Brain pericyte (primary cell): ENCODE measurements at places on chromosomes 13 and 19.

DNA sequence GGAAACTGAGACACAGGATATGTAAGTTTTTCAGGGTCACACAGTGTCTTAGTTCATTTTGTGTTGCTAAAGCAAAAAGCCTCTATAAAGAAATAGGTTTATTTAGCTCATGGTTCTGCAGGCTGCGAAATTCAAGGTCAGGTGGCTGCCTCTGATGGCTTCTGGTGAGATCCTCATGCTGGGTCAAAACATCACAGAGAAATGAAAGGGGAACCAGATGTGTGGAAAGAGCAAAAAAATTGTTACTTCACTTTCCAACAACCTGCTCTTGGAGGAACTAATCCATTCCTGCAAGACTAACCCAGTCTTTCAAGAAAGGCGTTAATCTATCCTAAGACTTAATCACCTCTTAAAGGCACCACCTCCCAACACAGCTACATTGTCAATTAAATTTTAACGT, 64.2 kb upstream of the UBL3 start:
- no peak for DNase-seq

DNA sequence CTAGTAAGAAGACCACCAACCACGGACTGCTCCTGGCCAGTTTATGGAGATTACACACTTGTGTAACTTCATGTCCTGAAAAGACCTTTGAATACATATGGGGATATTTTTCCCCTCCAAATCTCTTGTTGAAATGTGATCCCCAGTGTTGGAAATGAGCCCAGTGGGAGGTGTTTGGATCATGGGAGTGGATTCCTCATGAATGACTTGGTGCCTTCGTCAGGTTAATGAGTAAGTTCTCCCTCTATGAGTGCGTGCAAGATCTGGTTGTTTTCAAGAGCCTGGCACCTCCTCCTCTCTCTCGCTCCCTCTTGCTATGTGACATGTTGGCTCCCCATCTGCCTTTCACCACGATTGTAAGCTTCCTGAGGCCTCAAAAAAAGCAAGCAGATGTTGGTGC, 769.0 kb upstream of the SLITRK1 start:
- no peak for DNase-seq

DNA sequence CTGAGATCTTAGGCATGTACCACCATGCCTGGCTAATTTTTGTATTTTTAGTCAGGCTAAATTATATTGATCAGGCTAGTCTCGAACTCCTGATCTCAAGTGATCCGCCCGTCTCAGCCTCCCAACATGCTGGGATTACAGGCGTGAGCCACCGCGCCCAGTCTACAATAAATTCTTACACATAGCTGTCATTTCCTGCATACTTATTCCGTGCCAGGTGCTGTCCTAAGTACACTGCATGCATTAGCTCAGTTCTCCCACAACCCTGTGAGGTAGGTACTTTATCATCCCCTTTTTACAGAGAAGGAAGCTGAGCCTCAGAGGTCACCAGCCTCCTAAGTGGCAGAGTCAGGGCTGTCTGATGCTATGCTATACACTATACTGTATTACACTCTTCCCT, 7.2 kb upstream of the RHPN2 start:
- DNase-seq, result no peak

DNA sequence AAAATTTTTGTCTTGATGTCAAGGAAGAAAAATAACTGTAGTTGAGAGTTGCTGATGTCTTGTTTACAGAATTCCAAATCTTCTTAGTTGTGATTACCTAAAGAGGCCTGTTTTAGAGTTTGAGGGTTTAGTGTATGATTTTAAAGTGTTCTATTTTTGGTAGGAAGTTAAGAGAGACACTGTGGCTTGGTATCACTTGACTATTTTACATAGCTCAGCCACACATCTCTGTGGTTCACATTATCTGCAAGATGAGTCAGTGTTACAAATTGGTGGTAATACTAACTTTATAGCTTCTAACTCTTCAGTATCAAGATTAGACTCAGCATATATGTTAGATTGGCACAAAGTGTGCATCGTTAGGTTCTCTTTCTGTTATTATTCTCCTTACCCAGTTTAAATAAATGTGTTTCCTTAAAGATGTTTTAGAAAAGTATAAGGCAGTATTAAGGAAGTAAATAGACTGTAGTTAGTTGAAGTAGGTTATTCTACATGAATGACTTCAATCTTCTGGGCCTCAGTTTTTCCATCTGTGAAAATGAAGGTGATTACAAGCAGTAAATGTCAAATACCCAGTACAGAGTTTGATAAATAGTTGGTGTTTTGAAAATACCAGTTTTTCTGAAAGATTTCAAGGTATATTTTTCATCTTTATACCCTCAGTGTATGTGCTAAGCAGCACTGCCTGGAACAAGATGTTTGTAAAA, 33.4 kb downstream of the COG6 start:
- DNase-seq, result no peak

GRCh38 chr19:6032381-6032780, 54.4 kb upstream of the RANBP3 start:
- no peak for DNase-seq

- DNase-seq, result no peak
Measured at GRCh38 chr13:111858571-111858970, 208.4 kb upstream of the SOX1 start.

GRCh38 chr19:14703833-14704232, 14.0 kb downstream of the ZNF333 start:
- DNase-seq, result no peak
